ENCODE measurements at places on chromosomes 6 and 20. TPM values are rescaled to one million over a fixed set of nuclear protein-coding genes. Genes with fewer than 3 reads are reported as not detected.

The ULBP3 gene
- 1.6 TPM for polyA plus RNA-seq

- no peak for DNase-seq
These were observed 258.4 kb upstream of the JARID2 start for GRCh38 chr6:14987490-14987889.

GRCh38 chr6:129955584-129955983, 62.8 kb upstream of the L3MBTL3 start:
- no peak for DNase-seq

DNA sequence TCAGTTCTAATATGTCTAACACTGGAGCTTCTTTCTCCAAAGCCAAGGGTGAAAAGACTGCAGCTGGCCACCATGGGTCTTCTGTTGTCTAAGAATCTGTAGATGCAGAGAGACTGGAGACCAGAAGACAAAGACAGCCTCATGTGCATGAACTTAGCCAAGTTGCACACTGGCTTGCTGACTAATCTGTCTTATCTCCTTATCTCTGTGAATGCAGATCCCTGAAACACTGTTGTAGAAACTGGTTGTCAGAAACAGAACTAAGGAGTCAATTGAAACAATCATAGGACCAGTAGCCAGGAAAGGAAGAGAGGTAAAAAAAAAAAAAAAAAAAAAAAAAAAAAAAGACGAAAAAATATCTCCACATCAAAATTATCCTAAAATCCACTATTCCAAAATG, 109.7 kb downstream of the BFSP1 start:
- no peak for DNase-seq

The ACSS1 gene
- polyA plus RNA-seq, result 24.4 TPM

DNA sequence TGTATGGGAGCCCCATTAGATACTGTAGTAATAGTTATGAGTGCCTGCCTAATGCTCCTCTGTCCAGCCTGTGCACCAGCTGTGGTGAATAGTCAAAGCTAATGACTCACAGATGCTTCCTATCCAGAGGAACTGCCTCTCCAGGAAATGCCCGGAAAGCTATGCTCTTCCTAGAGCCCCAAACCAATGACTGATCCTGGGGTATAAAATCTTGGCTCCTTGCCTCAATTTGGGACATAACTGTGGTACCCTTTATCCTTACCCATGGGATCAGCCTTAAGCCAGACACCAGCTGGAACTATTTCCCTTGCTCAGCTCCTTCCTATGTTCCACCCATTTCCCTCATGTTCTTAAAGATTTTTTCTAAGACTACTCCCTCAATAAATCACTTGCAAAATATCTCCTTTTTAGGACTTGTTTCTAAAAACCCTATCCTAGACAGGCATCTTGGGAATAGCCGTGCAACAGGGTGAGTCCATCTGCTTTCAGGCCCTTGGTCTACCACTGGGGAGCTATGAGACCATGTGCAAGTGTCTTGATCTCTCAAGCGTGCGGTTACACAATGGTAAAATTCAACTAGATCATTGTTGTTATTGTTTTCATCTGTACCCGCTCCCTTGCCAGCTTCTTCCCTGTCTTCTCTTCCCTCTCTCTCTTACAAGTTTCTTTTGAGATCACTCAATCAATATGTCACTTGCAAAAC, 283.7 kb downstream of the BTBD3 start:
- peak; percentile 6 for DNase-seq

GRCh38 chr6:46549155-46549554, 57.9 kb upstream of the RCAN2 start:
- no peak for DNase-seq

DNA sequence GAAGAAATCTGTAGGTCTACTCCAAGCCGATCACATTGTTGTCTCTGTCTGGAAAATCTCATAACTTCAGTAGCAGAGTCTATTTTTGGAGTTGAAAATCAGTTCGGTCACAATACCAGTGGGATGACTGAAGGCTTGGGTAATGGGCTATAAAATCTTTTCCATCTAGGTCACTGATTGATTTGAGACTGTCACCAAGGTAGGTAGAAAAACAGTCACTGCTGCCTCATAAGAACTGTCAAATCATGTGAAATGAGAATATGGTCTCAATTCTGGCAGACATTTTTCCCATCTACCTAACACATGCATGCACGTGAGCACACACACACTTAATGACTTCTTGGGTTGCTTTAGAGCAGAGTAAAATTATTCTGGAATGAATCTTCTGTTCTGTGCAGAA, 1162.8 kb upstream of the CITED2 start:
- DNase-seq, result peak; percentile 11

The ZNF318 gene
- 15.0 TPM for polyA plus RNA-seq

GRCh38 chr6:152130441-152130840, 323.0 kb downstream of the ESR1 start:
- no peak for DNase-seq

- no peak for DNase-seq
These were observed 73.3 kb upstream of the CD93 start for GRCh38 chr20:23159256-23159946.

The LRRC73 gene
- not detected for polyA plus RNA-seq

The ISM1 gene
- 1.1 TPM for polyA plus RNA-seq

DNA sequence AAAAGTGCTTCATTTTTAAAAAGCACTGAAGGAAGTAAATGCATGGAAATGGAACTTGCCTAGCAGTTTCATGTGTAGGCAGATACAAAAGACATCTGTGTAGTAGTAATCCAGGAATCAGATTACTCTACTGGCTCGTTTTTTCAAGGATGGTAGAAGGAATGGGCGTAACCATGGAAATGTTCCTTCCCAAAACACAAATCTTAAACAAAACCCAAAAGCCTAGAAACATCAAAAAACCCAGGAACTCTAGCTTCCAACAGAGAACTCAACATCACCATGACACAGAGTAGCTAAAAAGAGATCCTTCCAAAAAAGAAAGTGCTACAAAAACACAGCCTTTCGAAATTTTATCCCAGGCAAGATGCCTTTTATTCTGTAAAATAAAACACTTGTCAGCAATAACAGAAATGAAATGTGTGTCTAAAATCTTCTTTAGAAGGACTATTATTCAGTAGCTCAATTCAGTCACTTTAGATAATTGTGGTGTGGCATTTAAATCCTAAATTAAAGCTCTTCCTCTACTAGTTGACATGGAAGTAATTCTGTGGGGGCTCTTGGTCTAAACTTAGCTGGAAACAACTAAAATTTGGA, 81.7 kb downstream of the FAM217A start:
- DNase-seq, result peak; percentile 73

GRCh38 chr6:97067045-97067444, 142.5 kb downstream of the KLHL32 start:
- no peak for DNase-seq

GRCh38 chr6:166567107-166567506, 19.4 kb downstream of the RAMACL start:
- no peak for DNase-seq

- peak; percentile 84 for DNase-seq
These were observed 92.8 kb downstream of the CLIC5 start for GRCh38 chr6:45922728-45923351.

The RUNX2 gene
- 1.1 TPM for polyA plus RNA-seq

DNA sequence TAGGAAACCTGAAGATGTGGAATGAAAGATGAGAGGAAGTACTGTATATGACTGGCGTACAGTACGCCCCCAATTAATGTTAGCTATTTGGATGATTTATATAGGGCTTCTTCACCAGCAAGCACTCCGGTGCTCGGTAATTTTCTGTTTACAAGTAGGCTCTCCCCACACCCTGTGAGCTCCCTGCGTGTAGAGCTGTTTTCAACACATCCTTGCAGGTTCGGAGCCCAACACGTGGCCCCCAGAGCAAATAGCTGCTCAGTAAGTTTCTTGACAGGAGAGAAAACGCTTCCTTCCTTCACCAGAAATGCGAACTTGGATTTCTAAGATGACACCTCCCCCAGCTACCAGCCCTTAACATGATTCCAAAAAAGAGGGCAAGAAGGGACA, 1.2 kb upstream of the RAB22A start:
- DNase-seq, result peak; percentile 7

DNA sequence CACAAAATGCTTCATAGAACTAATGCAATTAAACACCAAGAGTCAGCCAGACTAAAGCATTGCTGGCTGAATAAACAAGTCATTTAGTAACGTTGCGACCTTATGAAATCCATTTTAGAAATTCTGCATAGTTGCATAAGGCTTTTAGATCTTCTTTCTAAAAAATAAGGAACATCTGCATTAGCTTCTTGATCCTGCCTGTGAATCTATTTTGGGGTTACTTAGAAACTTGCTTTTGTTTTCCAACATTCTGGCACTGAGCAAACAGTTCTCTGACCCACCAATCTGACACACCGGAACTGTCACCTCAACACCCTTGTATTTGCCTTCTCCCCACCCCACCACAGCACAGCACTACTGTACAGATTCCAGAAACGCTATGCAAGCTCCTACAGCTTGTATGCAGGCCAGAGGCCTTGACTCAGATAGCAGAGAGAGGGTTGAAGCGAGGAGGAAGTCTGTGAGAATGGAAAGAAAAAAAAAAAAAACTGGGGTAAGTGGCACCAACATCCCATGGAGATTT, 55.0 kb downstream of the KIF13A start:
- DNase-seq, result peak; percentile 75

The ADISSP gene
- 29.1 TPM for polyA plus RNA-seq

DNA sequence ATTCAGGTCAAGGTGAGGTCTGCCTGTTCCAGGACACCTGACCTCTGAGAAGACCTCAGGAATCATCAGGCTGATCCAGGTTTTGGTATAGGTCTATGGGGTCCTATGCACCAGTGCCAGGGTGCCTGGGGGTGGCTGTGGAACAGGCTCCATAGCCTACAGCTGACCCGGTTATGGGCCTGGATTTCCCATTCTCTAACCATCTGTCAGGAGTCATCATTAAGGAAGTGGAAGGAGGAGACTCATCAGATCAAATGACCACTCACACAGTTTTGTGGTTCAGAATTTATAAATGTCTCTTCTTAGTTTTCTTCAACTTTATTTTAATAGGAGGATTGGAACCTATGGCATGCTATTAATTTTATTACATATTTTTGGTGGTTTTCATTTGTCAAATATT, 14.8 kb downstream of the PLA2G7 start:
- DNase-seq, result no peak

The GABRR1 gene
- 1.1 TPM for polyA plus RNA-seq

- no peak for DNase-seq
These were observed 137.9 kb upstream of the EXOC2 start for GRCh38 chr6:830667-831327.

The LBP gene
- not detected for polyA plus RNA-seq

The ADGRF4 gene
- not detected for polyA plus RNA-seq

GRCh38 chr6:81749707-81750106, 2.8 kb downstream of the TENT5A start:
- peak; percentile 15 for DNase-seq

DNA sequence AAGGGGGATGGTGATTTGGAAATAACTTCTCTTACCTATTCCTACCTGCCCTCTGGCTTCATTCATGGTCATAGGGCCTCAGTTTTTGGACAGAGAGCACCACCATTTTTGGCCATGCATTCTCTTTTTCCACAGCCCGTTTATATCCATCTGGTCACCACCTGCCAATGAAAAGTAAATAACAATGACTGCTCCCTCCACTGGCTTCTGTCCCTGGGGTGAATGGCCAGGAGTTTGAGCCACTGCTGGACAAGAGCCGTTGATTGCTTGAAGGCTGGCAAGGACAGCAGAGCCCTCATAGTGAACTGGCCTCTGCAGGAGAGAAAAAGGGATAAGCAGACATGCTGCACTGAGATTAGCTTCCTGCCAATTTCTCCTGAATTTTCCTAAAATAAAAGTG, 261.8 kb downstream of the ADGB start:
- no peak for DNase-seq

DNA sequence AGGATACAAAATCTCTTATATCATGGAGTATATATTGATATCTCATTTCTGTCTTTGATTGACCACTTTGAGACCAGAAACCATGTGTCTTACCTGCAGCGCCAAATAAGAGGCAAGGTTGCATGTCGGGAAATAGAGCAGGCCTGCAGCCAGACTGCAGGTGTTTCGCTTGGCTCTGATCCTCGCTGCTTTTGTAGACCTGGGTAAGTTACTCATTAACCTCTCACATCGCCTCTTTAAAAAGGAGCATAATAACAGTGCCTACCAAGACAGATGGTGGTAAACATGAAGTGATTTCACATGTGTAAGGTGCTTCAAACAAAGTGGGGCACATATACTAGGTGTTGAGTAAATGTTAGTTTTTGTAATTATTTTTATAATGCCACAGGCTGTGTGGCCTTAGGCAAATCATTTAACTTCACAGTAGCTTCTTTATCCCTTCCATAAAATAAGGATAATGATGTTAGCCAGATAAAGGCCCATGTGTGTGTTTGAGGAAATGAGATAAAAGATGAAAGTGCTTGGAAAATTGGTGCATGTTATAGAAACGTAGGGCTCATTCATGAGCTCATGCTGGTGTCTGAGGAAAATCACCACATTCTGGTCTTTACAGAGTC, 248.8 kb upstream of the MAP3K7 start:
- no peak for DNase-seq

- DNase-seq, result no peak
These were observed 478.3 kb downstream of the FRK start for GRCh38 chr6:115582386-115582785.

The RAET1E gene
- 0.45 TPM for polyA plus RNA-seq

DNA sequence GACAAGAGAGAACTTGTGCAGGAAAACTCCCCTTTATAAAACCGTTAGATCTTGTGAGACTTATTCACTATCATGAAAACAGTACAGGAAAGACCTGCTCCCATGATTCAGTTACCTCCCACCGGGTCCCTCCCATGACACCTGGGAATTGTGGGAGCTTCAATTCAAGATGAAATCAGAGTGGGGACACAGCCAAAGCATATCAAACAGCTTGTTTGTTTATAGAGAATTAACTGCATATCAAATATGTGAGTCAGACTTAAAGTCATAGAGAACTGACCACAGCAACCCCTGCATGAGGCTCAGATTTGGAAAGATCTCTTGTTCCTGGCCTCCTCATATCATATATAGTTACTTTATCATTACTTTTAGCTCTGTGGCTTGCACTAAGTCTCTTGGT, 29.1 kb upstream of the HDAC2 start:
- no peak for DNase-seq

DNA sequence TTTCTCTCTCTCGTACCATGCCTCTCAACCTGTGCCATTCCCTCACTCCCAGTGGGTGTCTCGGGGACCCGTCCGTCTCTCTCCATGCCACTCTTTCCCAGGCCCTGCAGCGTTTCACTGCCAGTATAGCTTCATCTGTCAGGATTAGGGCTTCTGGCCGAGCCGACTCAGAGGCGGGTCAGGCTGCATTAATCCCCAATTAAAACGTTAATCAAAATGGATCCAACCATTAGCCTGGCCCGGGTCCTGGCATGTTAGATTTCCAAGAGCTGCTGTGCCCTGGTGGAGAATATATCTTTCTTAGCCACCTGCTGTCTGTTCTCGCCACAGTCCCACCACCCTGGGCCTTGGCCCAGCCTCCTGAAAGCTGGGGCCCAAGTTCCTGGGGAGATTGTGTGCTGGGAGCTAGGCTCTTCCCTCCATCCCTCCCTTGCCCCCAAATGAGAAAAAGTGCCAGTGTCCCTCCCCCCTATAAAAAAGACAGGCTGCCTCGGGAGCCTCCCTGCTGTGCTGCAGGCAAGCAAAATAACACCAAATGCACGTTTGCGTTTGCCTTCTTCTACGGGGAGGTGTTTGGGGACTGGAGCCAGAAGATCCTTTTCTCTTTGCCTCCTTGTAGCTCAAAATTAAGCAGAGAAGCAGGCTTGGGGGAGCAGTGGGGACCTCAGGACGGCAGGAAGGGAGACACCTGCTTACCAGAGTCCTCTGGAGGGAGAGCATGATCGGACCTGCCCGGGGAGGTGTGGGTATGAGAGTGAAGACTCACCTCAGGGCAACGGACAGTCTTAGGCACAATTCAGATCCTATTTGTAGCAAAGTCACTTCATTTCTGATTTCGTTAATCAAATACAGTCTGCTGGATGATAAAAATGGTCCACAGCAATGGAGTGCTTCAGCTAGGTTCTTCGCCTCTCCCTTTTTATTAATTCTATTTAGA, 3.0 kb downstream of the KCNG1 start:
- no peak for DNase-seq
